ENCODE measurements at places on chromosomes 7 and 10. TPM values are rescaled to one million over a fixed set of nuclear protein-coding genes. Genes with fewer than 3 reads are reported as not detected.

The CLRN3 gene
- total RNA-seq: not detected

The NKX2-3 gene
- not detected for total RNA-seq

The PAX4 gene
- not detected for total RNA-seq

The SLC37A3 gene
- total RNA-seq: 60.6 TPM

The PCGF6 gene
- total RNA-seq: 22.1 TPM

The AKAP9 gene
- total RNA-seq: 69.6 TPM

The PROSER2 gene
- total RNA-seq: 98.4 TPM

The PDLIM1 gene
- 113 TPM for total RNA-seq

The LRGUK gene
- total RNA-seq: 0.90 TPM

The CTTNBP2 gene
- 18.6 TPM for total RNA-seq

The TM9SF3 gene
- 83.5 TPM for total RNA-seq

The NPC1L1 gene
- 0.30 TPM for total RNA-seq

The ELN gene
- 70.1 TPM for total RNA-seq

The RBM20 gene
- total RNA-seq: 2.9 TPM

The SDHAF3 gene
- 13.8 TPM for total RNA-seq

The KLF14 gene
- total RNA-seq: 1.5 TPM

The CALHM3 gene
- total RNA-seq: not detected

The BTBD16 gene
- not detected for total RNA-seq

The FBXO24 gene
- total RNA-seq: 0.84 TPM

The EXOC4 gene
- total RNA-seq: 70.0 TPM

The IFIT3 gene
- 10.9 TPM for total RNA-seq
